ENCODE measurements at places on chromosomes 3 and 15.

DNA sequence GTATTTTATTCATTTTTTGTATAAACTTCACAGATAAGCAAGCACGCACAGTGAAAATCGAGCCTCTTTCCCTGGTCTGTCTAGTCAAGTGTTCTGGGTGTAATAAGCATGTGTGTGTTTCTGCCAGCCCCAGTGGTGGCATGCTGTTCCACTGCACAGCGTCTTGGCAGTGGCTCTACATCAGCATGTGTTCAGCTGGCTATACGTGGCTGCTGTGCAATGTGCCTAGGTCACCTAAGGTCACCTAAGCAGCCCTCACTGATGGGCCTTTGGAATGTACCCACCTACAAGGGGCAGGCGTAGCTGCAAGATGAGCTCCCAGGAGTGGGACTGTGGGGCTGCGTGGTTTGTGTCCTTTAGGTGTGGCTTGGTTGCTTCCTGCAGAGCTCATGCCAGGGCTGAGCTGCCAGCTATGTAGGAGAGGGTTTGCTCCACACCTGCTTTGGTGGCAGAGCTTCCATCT lies 4.9 kb downstream of the LIMD1 start:
- no peak for DNase-seq

DNA sequence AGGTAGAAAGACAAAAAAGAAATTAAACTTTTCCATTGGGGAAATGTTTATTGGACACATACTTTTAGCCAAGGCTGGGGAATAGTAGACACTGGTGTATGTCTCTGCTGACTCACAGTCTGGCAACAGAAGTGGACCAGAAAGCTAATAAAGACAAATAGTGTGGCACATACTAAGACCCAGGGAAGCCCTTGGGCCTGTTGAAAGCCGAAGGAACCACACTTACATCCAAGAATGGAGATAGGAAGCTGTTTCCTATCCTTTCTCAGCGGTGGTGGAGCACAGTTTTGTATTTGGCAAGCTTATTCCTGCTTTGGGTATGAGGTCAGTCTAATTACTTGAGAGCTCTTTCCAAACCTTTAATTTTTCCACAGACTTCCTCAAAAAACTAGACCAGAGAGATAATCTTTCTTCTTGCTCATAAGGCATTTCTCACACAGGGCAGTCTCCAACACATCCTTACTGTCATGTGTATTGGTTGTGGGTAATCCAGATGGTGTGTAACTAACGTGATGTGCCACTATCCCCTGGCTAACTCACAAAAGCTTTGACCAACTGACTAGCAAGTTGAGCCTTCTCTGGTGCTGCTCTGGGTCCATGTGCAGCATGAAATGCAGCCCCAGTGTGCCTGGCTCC lies 279.1 kb upstream of the IGF1R start:
- no peak for DNase-seq

GRCh38 chr3:156792536-156792935 lies 33.6 kb upstream of the LEKR1 start:
- DNase-seq, result no peak

DNA sequence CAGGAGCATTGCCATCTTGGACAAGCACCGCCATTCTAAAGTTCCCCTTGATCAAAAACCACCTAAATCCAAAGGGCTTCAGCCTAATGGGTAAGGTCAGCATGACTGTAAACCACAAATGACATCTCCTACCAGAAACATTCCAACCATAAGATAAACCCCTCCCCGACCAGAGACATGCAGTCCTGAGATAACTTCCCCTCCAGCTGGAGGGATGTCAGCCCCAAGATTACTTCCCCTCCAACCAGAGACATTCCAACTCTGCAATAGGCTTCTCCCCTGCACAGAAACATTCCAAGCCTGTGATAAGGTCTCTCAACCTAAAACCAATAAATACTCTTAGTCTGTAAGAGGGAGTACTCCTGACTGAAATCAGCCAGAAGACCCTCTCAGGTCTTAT lies 62.7 kb upstream of the DNAJC19 start:
- no peak for DNase-seq

DNA sequence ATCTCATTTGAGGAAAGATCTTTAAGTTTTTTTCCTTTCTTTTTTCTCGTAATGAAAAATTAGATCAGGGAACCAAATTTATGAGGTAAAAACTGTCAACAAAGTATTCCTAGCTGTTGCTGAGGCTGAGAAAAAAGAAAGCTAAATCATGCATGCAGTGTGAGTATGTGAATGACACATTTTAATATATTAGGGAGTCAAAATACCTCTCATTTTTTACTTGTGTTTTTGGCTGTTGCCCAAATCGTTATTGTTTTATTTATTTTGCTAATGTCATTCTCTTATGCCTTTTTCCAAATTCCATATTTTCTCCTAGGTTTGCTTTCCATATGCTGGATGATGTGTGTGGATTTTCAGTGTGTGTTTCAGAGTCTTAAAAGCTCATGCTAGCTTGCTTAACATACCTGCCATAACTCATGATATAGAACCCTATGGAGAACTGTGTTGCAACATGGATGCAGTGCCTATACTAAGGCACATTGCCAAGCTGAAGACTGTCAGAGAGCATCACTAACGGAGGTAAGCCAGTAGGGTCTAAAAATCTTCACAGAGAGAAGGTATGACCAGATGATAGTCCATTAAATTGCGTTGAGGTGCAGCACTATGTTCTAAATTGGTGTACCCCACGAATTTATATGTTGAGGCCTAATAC lies 629.5 kb upstream of the KCNMB2 start:
- DNase-seq, result no peak

DNA sequence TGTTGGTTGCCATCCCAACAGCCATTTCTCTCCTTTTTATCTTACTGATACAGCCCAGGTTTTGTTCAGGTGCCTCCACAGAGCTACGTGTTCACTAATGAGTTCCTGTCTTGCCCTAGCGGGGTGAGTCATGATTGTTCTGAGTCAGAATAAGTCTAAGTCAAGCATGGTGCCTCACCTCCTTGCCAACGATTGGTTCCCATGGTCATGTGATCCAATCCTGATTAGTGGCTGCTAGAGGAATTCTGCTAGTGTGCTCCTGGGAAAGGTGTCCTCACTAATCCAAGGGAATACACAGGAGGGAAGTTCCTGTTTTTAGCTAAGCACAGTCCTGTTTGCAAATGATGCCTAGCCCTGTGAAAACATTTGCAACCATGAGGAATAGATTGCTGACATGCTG lies 99.8 kb downstream of the NSUN3 start:
- DNase-seq, result no peak

DNA sequence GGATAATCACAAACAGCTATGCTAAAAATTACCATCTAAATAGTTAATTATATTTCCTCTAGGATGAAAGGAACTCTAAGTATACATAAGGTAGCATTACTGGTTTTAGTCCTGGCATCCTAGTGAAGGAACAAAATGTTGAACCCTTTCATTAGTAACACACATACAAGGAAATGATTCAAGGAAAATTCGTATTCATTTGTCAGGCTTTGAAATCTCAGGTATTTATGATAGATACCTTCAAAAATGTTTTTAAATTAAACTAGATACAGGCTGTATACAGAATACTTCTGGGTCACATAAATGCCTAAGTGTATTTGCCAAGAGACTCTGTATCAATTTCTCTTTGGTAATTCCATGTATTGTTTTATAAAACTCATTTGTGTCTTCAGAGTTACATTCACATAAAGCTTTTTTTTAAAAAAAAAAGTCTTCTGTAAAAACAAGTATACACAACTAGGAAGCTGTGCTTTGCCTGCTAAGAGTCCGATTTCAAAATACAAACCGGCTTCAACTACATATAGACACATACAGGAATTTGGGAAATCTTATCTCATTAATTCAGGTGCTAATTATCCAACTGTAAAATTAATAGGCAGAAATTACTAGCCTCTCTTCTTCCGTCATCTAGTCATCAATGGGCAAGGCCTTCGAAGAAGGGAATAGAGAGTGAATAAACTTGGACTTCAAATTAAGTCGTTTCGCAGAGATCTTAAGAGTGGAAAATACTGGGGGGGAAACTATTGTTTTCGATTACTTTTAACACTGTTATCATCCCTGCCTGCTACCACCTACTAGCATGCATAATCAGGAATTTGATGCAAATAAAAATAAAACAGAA lies 1.3 kb downstream of the SECISBP2L start:
- DNase-seq, result no peak

DNA sequence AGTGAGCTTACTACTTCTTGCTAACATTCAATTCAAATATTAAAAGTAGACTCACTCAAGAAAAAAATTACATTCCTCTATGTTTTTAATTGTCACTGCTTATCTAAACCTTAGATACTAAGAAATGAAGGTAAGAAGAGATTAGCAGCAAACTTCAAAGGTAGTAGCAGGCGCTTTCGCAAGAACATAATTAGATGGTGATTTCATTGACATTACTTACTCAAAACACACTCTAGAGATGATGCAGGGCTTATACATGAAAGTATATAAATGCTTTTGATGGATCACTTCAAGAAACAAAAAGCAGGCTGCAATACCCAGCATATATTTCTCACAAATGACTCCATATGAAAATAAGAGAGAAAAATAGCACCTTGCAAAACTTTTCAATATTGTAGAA lies 86.8 kb downstream of the FSIP1 start:
- no peak for DNase-seq

DNA sequence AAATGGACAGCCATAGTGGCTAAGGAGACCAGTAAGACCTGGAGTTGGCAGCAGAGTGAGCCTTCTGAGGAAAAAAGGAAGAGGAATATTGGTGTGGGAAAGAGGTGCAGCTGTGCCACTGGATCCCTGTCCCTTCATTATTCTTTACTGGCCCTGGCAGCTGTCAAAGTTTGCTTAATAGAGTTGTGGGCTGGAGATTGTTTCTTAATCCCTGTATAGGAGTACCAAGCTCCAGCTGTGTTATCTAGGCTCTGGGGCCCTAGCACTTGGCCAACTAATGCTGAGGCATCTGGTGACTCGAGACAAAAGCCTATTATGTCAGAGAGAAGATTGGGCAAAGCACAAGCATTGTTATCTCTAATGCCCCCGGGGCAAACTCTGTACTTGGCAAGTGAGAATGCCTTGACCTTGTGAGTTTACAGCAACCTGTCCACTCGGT lies 61.4 kb downstream of the ZNF609 start:
- no peak for DNase-seq

DNA sequence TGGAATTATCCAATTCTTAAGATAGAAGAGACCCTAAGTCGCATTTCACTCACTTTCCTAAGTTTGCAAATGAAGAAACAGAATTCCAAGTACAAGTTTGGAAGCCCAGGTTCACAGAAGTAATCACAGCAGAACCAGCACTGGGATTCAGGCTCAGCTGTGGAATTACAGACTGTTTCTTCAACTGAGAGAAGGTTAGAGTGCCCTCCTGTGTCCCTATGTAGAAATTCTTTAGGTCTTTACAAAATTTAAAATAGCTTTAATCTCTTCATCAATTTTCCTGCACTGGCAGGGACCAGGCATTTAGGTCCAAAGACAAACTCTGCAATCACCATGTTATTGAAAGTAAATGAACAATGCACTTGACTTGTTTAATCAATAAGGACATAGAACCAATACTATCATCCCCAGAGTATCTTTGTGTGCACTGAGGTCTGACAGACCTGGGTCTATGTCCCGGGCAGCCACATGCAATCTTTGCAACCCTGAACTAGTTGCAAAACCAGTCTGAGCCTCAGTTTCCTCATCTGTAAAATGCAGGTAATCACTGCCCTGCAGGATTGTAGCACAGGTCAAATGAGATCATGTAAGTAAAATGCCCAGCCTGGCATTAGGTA lies 96.3 kb upstream of the ZBED2 start:
- DNase-seq, result no peak

DNA sequence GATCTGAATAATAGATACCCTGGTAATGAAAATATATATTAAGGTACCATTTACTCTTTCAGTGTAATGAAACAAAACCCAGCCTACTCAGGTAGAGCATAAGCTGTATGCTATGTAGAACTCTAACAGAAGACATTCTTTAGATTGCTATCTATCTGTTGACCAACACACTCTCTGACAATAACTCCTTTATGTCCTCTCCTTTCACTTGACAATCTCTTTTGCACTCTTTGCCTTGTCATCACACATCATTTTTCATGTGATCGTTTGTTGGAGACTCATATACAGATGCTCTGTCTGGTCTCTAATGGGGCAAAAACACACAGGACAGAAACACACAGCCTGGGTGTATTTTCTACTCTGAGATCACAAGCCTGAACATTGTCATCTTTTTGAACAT lies 35.4 kb upstream of the SUCLG2 start:
- no peak for DNase-seq

- no peak for DNase-seq
These were observed 63.4 kb downstream of the USP13 start for GRCh38 chr3:179716226-179716625.

GRCh38 chr15:40999190-40999589 lies 45.9 kb downstream of the CHAC1 start:
- no peak for DNase-seq

GRCh38 chr3:65953301-65953812 lies 85.4 kb downstream of the MAGI1 start:
- no peak for DNase-seq

DNA sequence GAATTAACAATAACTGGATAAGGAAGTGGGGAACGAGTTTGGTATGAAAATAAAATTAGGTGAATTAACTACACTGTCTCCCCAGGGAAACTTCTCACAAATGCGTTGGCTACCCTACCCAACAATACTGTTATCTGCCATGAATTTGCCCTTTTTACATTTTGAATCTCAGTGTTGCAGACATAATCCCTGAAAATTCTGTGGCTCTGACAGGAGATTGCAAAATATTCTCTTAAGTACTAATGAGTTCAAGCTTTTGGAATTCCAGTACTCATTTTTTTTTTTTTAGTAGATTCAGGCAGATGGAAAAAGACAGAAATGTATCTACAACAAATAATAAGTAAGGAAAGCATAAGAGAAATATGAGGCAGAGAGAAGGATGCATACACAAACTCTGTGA lies 332.6 kb downstream of the LSAMP start:
- no peak for DNase-seq

GRCh38 chr3:100107221-100107814 lies 7.0 kb downstream of the FILIP1L start:
- DNase-seq, result no peak

GRCh38 chr3:46742992-46743585 lies 25.4 kb upstream of the PRSS50 start:
- DNase-seq, result no peak

DNA sequence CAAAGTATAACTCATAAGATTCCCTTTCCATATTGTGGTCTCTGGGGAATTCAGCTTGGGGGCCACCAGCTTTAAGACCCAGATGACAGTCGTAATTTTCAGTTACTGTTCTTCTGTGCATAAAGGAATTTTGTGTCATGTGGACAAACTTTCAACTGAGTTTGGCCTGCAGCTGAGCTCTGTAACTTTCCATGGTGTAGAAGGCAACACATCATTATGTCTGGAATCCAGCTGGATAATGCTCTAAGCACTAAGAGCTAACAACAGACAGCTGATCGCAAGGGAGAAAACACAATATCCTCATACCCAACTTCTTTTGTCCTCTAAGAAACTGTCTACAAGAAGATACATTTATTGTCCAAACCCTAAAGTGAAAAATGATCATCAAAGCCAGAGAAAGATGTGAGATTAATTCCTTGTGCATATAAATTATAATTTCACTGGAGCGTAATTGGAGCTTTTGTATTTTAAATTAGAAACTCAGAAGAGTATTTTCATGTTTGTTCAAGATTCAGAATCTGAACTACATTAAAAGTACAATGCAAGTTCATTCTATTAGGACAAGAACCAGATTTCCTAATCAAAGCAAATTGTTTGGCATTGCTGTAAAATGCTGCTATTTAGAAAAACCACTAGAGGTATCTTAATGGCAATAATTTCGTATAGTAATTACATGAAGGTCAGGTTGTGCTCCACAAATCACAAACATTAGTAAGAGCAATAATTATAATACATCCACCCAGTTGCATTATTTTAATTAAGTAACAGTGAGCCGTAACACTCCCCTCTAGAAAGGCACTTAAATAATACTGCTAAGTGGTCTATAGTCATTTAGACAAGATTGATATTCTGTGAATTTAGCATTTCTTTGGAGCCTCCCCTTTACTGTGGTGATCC lies 218.8 kb downstream of the ATP8B4 start:
- DNase-seq, result no peak
